Ureter (tissue), 1 donor: ENCODE measurements at places on chromosomes 6 and 20. TPM values are rescaled to one million over a fixed set of nuclear protein-coding genes. Genes with fewer than 3 reads are reported as not detected.

The FAM83D gene
- 1.5 TPM for total RNA-seq

- no peak for DNase-seq
Measured at GRCh38 chr20:20225325-20226043, 142.4 kb upstream of the INSM1 start.

The TRIM15 gene
- total RNA-seq: not detected

The CLVS2 gene
- total RNA-seq: 0.18 TPM

The EFCAB8 gene
- total RNA-seq: 1.0 TPM

The SLC22A16 gene
- not detected for total RNA-seq

The NR2E1 gene
- total RNA-seq: 0.18 TPM

- no peak for DNase-seq
Measured at GRCh38 chr20:34675993-34676641, 775 bp downstream of the PIGU start.

The FKBP1C gene
- not detected for total RNA-seq

- peak; percentile 57 for DNase-seq
Measured at GRCh38 chr6:106250953-106251352, 74.6 kb downstream of the ATG5 start.

GRCh38 chr20:53763707-53764414, 170.2 kb upstream of the ZNF217 start:
- no peak for DNase-seq
